ENCODE measurements at places on chromosomes 11 and 22.

DNA sequence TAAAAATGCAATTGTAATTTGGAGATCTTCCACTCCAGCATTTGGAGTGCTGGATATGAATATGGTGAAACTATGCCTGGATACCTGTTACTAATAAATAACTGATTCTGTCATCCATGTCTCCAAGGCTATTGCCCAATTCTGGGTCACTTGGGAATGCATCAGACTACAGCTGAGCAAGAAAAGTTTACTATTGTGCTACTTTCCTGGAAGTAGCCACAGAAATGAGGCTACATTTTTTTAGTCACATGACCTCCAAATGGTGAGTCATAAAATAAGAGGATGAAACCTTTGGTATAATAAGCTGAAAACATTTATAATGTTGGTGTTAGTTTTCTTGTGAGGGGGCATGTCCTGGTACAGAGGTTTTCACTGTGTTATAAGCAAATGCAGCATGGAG, 44.4 kb downstream of the DCDC1 start:
- no peak for DNase-seq

DNA sequence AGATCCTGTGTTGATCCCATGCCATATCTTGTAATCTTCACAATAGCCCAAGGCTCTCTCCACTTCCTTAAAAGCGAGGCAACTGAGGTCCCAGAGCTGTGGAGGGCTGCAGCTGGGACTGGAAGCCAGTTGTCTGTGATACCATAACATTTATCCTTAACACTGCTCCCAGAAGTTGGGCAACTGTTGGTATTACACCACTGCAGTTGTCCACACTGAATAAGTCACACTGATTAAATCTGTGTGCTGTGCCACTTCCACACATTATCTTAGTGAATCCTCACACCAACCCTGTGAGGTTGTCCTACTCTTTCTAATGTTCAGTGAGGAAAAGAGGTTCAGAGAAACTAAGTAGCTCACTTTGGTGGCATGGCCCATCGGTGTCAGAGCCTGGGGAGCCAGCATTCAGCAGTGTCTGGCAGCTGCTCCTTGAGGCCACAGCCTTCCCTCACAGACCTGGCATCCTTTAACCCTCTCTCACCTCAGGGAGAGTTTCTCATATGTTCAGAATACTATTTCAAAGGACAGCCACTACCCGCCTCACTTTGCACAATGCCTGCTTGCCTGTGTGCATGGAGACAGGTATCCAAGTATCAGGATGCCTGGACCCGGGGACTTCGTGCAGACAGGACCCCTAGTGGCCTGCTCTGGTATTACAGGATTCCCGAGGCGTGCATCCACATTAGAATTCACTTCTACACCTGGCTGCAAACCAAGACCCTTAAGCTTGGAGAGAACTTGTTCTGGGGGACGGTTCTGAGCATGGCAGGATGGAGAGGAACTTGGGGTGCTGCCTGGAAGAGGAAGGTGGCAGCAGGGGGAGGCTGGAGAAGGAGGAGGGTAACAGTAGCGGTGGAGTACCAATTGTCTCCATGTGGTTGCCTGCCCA, 221.9 kb upstream of the TBCEL start:
- DNase-seq: no peak

DNA sequence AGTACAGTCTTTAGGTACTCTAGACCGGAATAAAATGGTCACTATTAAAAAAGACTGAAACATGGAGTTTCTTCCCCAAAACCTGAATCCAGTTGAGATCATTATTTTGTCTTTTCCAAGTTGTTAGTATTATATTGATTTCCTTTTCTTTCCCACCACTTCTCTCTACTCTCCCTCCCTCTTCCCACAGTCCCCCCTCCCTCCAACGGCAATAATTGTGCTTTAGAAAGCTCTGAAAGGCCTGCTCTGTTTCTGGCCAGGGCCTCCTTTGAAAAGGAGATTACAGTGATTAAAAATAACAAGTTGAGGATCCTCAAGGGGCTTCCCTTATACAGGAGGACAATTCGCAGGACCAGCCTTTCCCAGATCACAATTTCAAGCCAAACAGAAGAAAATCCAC, 3.5 kb downstream of the SPON1 start:
- DNase-seq: no peak

GRCh38 chr11:86793307-86793706, 7.0 kb upstream of the PRSS23 start:
- no peak for DNase-seq

- peak; percentile 79 for DNase-seq
Observed at GRCh38 chr11:8810540-8811301, 100.3 kb upstream of the AKIP1 start.

GRCh38 chr11:59944720-59945119, 6.5 kb downstream of the OOSP1 start:
- DNase-seq: no peak

- DNase-seq: no peak
Observed at GRCh38 chr11:87298155-87298554, 260.4 kb downstream of the TMEM135 start.

DNA sequence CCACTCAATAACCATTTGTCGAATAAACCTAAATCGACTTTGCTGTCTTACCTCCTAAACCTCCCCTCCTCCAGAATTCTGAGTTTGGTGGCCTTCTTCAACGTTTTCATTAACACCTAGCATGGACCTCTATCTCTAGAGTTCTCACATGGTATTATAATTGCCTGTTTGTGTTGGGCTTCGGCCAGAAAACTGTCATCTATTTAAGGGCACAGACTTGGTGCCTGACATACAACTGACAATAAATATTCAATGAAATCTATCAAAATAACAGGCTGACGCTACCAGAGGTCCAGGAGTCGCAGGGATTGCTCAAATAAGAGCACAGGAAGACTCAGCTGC, 687 bp downstream of the ALKBH8 start:
- no peak for DNase-seq

- no peak for DNase-seq
Observed at GRCh38 chr11:45590743-45591142, 74.7 kb downstream of the CHST1 start.

DNA sequence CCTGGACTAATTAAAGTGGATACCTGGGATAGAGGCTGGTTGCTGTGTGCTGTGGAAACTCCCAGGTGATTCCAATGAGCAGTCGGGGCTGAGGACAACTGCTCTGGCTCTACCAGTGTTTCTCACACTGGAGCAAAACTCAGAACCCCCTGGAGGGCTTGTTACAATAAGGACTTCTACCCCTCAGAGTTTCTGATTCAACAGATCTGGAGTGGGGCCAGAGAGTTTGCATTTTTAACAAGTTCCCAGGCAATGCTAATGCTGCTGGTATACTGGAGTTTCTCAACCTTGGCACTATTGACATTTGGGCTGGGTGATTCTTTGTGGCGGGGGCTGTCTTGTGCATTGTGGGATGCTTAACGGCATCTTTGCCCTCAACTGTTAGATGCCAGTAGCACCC, 353.7 kb downstream of the MIAT start:
- no peak for DNase-seq

GRCh38 chr11:128572965-128573364, 14.4 kb downstream of the ETS1 start:
- DNase-seq: no peak

GRCh38 chr22:47548953-47549740, 786.7 kb downstream of the TBC1D22A start:
- DNase-seq: no peak

GRCh38 chr11:113952070-113952469, 22.8 kb upstream of the HTR3A start:
- DNase-seq: no peak

DNA sequence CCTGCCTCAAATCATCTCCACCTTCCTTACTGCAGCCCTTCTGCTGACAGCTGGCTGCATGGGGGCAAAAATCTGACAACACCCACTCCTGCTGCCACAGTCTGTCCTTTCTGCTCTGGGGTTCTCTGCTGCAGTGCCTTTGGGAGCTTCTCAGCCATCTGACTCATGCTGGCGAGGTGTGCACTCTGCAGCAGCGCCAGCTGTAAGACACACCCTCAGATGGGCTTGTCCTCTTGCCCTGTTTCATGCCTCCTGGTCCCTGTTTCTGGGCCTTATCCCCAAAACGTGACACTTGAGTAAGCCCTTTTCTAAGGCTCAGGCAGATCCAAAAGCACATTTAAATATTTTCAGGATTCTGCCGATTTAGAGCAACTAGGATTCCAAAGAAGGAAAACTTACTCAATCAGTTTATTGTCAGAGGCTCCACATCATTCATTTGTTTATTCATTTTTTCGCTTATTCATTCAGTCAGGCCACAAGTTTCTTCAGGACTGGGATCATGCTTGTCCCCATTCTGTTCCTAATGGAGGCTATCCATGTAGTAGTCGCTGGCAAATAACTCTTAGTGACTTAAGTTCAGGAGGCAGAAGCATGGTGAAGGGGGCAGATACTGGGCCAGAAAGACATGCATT, 60.2 kb downstream of the SMIM38 start:
- peak; percentile 29 for DNase-seq

GRCh38 chr11:19812710-19813109, 100.1 kb downstream of the NAV2 start:
- DNase-seq: no peak

DNA sequence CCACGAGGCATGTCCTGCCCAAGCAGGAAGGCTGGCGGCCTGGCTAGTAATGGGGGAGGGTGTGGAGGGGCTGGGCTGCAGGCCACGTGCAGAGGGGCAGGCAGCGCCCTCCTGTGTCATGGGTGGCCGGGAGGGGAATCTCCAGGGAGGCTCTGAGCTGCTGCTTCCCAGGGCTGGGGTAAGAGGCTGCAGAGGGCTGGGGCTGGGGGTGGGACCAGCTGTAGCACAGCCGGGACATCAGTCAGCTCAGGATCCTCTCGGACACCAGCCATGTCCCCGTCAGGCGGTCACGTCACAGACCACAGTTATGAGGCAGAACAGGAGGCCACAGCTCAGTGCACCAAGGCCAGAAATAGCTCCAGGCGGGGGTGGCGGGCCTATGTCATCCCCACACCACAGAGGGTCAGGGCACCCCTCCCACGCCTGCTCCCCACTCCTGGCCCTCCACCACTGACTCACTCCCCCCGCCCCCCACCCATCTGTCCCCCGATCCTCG, 21.1 kb downstream of the RTN4R start:
- DNase-seq: no peak

GRCh38 chr22:17412232-17412631, 43.0 kb downstream of the CECR2 start:
- no peak for DNase-seq

DNA sequence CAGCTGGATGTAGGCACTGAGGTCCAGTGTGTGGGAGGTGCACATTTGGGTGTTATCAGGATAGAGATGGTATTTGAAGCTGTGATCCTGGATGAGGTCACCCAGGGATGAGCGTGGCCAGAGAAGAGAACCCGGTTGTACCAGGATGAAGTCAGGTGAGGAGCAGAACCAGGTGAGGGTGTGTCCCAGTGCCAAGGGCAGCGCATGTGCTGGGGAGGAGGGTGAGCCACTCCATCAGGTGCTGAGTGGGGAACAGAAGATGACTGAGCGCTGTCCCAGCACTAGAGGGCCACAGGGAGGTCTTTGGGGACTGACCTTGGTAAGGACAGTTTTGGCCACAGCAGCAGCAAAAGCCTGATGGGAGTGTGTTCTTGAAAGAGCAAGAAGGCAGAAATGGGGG, 2.7 kb downstream of the ARL2 start:
- DNase-seq: no peak

DNA sequence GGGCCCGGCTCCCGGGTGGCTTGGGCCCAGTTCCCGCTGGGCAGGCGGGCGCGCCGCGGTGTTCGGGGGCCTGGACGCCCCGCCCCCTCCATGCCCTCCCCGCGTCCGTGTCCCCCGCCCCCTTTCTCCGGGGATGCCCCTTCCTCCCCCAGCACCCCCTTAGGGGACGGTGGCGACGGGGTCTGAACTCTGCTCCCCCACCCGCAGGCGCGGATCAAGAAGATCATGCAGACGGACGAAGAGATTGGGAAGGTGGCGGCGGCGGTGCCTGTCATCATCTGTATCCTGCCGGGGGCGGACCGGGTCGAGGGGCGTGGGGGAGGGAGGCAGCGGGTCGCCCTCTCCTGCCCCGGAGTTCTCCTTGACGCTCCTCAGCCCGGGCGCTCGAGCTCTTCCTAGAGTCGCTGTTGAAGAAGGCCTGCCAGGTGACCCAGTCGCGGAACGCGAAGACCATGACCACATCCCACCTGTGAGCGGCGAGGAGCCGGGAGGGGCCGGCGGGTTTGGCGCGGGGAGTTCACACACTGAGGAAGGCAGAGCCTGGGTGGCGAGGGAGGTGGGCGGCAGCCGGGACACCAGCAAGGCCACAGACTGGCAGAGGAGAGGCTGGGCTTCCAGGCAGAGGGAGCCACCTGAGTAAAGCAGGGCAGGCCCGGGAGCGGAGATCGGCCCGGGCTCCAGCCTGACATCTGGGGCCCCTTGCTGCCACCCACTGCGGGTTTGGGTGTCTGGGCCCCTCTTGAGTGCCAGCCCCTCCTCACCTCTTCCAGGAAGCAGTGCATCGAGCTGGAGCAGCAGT, 546 bp downstream of the DRAP1 start:
- DNase-seq: no peak

DNA sequence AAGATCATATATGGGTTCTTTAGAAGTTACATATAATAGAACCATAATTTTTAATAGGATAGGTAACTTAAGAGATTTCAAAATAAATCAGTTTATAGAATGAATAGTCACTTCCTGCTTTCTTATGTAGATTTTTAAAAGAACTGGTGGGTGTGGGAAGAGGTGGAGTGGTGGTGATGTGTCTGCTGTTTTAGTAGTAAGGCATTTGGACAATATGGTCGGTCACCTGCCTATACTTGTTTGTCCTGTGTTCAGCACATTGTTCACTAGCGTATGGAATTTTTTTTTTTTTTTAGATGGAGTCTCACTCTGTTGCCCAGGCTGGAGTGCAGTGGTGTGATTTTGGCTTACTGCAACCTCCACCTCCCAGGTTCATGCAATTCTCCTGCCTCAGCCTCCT, 39.3 kb downstream of the CCDC81 start:
- DNase-seq: no peak

- peak; percentile 71 for DNase-seq
Observed at GRCh38 chr11:100687630-100688395, 725 bp downstream of the ARHGAP42 start.

GRCh38 chr11:91872243-91872642, 352.4 kb upstream of the FAT3 start:
- DNase-seq: no peak

DNA sequence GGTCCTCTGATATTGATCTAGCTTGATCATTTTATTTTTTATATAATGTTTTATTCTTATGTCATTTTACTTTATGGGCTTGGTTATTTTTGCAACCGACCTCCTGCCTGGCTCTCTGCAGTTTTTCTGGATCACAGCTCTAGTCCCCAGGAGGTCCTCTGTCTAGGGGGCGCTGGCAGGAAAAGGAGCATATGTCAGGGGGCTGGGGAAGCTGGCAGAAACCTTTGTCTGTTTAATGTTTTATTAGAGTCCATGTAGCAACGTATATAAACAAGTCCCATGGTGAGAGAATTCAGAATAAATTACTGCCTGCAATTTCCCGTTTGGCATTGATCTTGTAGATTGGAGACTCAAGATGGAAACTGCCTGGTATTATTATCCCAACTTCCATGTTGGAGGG, 133.5 kb upstream of the ZBED5 start:
- DNase-seq: peak; percentile 19

Measured in Caki2 (cell line).